ENCODE measurements at places on chromosomes 1 and 21. TPM values are rescaled to one million over a fixed set of nuclear protein-coding genes. Genes with fewer than 3 reads are reported as not detected.

The OR6N1 gene
- not detected for total RNA-seq

DNA sequence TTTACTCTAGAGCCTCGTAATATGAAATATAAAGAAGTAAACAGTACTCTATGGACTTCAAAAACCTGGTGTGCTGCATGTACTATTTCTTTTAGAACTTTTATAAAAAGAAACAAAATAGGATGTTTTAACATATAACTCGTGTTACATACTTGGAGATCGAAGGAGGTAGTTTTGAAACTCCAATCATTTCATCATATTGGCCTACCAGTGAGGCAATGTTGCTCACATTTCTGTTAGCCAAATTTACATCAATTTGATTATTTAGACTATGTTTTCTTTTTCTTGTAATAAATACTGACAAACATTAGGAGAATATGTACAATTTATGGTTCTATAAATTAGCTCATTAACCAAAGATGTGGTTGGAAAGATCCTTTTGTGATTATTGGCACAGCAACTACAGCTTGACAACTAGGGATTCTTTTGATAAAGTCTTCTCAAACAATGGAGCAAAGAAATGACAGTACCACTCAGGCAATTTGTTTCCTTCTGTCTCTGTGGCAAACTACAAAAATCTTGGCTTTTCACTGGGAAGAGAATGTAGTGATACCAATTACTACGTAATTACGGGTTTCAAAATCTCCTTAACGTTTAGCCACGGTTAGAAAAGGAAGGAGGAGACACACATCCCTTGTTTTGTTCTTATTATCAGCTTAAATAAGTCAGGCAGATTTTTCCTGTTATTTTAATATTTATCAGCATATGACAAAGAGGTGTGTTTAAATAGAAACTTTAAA is 266.6 kb upstream of the SGIP1 start:
- no peaks in the 10 kb centered on the region for H3K27me3 ChIP-seq
- no peak for DNase-seq
- peak overlapping the region; percentile 53 for H3K27ac ChIP-seq
- no peak overlapping the region for H3K4me3 ChIP-seq

GRCh38 chr1:63622849-63623566 is 29.8 kb downstream of the PGM1 start:
- H3K27ac ChIP-seq = no peak overlapping the region
- H3K36me3 ChIP-seq = no peaks in the 10 kb centered on the region
- peaks cover 25% of the 10 kb centered on the region for H3K4me1 ChIP-seq
- no peak overlapping the region for H3K4me3 ChIP-seq

GRCh38 chr1:18787825-18788385 is 71.6 kb downstream of the TAS1R2 start:
- H3K4me1 ChIP-seq = no peaks in the 10 kb centered on the region
- DNase-seq = no peak
- no peaks in the 10 kb centered on the region for H3K36me3 ChIP-seq
- H3K27me3 ChIP-seq = peaks cover 83% of the 10 kb centered on the region

DNA sequence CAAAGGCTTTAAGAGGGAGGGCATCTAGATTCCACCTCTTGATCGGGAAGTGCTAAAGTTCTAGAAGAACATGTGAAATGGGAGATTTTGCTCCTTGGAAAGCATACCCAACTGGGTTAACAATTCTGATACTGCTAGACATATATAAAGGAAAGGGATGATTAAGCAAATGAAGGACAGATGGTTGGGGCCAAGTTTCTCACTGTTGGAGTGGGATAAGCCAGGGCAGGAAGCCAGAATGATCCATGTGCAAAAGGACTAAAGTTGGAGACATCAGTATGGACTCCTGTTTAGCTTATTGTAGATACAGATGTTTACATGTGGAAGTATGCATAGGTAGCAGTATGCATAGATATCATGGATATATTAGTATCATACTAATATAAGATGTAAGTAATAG is 16.8 kb downstream of the PLA2G5 start:
- no peak overlapping the region for H3K4me3 ChIP-seq
- no peaks in the 10 kb centered on the region for H3K36me3 ChIP-seq
- H3K27ac ChIP-seq = no peak overlapping the region
- no peaks in the 10 kb centered on the region for H3K27me3 ChIP-seq
- DNase-seq = no peak

GRCh38 chr1:9052272-9053049 is 17.0 kb downstream of the SLC2A5 start:
- H3K27ac ChIP-seq = no peak overlapping the region
- no peak for DNase-seq
- no peak overlapping the region for H3K4me3 ChIP-seq
- H3K36me3 ChIP-seq = no peaks in the 10 kb centered on the region

Data from esophagus squamous epithelium (tissue), 5 donors.